ENCODE measurements at places on chromosomes 13 and 19.

GRCh38 chr19:12098040-12098439 is 33.5 kb downstream of the ZNF844 start:
- DNase-seq, result no peak

DNA sequence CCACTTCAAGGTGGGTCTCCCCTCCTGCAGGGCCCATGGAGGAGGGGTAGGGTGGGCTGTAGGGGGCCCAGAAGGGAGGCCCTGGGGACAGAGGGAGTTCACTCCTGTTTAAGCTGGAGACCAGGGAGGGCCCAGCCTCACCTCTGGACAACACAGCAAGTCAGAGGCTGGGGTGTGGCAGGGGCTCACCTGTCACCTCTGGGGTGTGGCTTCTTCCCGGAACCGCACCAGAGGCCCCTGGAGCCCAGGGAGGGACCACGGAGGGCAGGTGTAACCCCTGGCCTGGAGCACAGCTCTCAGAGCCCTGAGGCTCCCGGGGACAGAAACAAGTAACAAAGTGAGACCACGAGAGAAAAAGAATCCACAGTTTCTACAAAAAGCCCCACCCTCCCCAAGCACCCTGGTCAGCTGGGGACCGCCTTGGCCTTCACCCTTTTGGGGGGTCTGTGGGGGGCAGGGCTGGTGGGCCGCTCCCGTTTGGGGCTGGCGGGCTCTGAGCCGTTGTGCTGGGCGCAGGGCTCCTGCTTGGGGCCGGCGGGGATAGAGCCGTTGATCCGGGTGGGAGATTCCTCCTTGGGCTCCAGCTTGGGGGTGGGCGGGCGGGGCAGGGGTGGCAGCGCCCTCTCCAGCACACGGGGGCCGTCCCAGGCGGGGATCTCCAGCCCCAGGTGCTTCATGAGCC is 8.0 kb downstream of the SIRT6 start:
- DNase-seq, result no peak

DNA sequence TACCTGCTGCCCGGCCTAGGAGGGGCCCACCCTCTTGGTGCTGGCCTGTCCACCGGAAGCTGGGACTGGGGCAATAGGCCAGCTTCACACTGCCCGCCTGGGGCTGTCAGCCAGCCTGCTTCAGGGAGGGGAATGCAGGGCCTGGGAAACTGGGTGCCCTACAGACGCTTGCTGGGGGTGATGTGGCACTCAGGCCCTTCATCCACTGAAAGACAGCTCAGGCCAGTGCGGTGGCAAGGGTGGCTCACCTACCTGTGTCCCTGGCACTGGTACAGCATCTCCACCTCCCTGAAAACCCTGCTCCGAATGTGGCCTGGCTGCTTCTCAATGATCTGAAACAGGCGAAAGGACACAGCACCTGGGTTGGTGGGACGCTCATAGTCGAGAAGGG is 7.8 kb downstream of the MKNK2 start:
- no peak for DNase-seq

DNA sequence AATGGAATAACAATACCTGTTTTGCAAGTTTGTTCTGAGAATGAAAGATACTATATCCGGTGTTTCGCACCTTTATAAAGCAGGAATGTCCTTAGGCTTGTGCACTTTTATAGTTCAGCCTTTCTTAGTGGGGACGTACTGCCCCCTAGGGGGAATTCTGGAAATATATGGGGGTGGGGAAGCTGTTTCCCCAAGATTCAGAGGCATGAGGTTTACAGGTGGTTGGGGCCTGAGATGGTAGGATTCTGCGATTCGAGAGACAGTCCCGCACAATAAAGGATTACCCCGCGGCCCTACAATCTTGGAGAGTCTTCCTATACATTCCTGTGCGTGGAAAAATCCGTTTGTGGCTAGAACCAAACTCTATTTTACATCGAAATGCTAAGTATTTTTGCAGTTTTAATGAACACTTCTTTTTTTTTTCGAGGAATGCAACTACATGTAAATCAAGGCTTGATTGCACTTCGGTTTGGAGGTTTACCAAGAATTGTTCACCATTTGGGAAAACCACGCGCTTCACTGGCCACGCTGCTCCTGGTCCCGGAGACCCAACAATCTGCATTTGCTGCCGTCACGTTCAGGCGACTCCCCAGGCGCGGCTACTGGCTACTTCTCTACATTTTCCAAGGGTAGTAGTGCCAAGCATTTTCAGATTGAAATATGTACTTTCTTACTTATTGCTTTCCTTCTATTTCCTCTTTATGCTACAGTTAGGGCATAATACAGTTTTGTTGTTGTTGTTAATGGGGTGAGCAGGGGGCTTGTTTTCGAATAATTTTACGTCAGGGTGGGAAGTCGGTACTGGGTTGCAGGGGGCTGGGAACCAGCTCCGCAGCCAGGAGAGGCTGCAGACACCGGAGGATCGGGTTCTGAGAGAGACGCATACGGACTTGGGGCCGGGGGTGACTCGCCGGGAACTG is 830 bp downstream of the NEK5 start:
- DNase-seq, result peak; percentile 68

- no peak for DNase-seq
These were observed 2.7 kb downstream of the MICOS13 start for GRCh38 chr19:5677580-5677979.

DNA sequence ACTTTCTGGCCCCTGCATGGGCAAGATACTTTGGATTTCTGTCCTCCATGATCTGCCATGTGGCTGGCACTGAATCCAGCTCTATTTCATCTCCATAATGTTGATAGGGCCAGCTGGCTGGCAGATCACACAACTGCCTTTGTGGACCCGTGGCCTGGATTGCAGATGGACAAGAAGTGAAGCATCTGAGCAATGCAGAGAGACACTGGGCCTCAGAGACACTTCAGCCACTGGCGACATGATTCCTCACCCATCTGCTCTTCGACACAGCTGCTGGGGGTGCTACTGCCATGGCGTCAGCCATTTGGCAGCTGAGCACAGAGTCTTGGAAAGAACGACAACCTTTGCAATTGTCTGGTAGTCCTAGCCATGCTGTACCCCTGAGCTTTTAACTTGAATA is 79.5 kb upstream of the MYO16 start:
- DNase-seq, result no peak

DNA sequence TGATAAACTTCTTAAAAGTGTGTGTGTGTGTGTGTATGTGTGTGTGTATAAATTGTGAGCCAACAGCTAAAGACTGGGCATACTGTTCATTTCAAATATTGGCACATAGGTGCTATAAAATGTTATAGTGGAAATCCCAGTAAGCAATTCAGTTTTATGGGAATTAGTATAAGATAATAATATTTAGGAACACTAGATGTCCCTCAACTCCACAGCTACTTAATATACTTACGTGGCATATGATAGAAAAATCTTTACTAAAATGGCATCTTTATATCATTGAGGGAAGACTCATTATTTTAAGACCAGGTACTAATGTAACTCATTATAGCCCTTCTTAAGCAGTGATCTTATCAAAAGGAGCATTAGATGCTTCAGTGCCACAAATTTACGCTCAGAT is 266.2 kb downstream of the MAB21L1 start:
- DNase-seq, result no peak

- no peak for DNase-seq
These were observed 65.2 kb downstream of the DPRX start for GRCh38 chr19:53696951-53697350.

GRCh38 chr13:80371840-80372509 is 31.0 kb upstream of the SPRY2 start:
- DNase-seq, result no peak

DNA sequence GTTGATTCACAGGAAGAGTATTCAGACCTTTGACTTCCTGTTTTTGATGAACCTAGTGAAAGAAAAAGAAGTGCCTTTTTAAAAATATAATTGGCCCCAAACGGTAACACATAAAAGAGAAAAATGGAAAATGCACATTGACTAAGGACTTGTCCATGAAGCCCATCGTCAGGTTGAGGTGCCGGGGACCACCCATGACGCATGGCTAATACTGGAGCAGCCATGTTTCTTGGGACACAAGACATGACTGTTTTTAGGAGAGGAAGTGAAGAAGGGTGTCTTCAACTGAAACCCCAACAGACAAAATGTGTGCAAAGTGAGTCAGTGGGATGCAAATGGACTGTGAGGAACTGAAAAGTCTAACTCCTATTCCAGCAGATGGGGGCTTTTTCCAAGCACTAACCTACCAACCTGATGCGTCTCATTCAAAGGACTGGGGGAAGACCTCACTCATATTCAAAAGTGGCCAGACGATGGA is 459.4 kb downstream of the FOXO1 start:
- DNase-seq, result no peak

DNA sequence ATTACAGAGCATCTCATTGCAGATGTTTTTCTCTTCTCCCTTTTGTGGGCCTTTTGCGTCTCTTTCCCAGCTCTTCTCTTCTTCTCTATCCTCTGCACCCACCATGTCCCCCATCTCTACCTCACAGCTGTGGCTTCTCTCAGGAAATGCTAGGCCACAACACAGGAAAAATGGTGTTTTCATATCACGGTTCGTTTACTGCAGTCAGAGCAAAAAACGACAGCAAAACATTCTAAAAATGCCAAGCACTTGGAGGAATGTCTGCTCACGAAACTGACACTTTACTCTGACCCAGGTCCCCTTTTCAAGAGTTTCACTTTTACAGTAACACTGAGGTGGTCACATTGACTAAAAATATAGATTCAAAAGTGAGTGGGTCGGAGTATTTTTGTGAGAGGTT is 152.2 kb downstream of the DCT start:
- DNase-seq, result no peak

DNA sequence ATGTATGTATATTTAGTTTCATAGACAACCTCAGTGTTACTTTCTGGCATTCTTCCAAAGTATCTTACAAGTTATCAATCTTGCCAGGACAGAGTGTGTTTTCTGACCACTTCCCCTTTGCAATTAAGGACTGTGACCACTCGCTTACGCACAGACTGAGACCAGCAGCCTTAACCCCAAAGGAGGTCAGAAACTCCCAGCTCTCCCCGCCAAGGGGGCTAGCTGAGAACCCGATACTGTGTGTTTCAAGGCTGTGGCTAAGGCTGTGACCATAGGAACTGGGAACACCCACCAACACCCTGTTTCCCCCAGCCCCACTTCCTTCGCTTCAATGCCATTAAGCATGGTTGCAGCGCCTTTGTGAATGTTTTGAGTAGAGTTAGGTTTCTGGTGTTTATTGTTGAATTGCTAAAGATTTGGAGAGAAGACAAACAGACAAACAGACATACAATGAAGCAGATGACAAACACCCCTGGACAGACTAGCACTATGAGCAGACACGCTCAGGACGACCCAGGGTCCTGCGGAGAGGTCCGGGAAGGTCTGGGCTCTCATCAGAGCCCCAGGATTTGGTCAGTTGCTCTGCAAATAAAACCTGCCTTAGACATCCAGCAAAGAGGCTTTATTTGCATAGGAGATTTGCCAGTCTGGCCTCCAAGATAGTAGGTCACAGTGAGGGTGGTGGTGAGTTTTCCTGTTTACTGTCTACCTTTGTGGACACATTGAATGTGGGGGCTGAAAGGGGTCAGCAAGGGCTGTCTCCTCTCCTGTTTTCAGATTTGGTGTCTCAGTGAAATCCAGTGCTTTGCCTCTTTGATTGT is 25.0 kb upstream of the TNFSF11 start:
- no peak for DNase-seq

- DNase-seq, result no peak
These were observed 500.6 kb downstream of the KCTD12 start for GRCh38 chr13:76385586-76385985.

DNA sequence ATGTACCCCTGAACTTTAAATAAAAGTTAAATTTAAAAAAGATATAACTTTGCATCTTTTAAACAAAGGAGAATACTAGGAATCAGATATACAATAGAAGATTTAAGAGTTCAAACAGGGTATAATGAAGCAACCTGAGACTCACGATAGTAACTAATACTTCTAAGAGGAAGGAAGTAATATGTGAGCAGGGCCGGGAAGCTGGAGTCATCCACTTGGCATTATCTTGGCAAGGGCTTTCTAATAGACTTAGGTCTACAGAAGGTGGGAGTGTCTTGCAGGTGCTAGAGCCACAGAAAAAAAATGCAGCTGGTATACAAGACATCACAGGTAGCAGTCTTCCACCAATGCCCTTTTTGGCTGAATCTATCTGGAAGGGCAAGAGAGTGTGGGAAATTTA is 231.9 kb downstream of the KCTD12 start:
- no peak for DNase-seq

- DNase-seq, result no peak
These were observed 1.3 kb downstream of the SOX21 start for GRCh38 chr13:94710881-94711560.

GRCh38 chr13:67353941-67354340 is 123.8 kb upstream of the PCDH9 start:
- no peak for DNase-seq

- no peak for DNase-seq
These were observed 153.4 kb downstream of the DPF1 start for GRCh38 chr19:38070573-38070972.

- DNase-seq, result no peak
These were observed 207.4 kb downstream of the DCT start for GRCh38 chr13:94272038-94272437.

DNA sequence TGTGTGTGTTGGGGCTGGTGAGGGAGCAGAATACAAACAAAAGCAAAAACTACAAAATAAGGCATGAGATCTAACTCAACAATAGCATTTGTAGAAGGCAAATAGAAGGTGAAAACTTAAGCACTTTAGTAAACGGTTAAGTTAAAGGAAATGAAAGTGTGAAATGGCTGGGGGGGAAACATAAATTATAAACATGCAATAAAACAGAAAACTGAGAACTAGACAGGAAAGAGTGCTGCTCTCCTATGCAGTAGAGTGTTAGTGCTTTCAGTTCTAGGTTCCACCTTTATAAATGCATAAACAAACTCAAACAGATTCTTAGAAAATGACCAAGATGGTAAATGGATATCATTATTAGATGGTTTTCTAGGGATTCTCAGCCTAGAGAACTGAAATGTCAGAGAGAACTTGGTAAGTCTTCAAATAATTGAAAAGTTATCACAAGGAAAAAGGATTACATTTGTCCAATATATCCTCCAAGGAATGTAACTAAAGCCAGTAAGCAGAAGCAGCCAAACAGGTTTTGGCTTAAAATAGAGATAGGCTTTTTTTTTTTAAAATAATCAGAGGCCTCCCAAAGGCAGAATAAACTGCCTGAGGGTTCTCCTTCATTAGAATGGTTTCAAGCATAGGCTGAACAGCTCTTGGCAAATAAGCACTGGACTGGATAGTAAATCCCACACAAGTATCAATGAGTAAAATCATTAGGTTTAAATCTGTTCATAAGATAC is 23.3 kb downstream of the RBM26 start:
- no peak for DNase-seq

- DNase-seq, result no peak
These were observed 7.0 kb downstream of the C2CD4C start for GRCh38 chr19:401866-402511.

- DNase-seq, result no peak
These were observed 24.5 kb upstream of the CEACAM8 start for GRCh38 chr19:42619271-42619670.

- no peak for DNase-seq
These were observed 4.3 kb downstream of the KLF2 start for GRCh38 chr19:16328824-16329482.

GRCh38 chr13:76803831-76804230 is 82.4 kb downstream of the KCTD12 start:
- DNase-seq, result no peak

GRCh38 chr19:1000095-1000494 is at the start of gene GRIN3B:
Gene GRIN3B, plus strand, starts transcription at chr19:1000419. Its CDS starts 19 bp downstream, at chr19:1000438.
- DNase-seq, result peak; percentile 43
